Posterior cingulate gyrus (tissue), 11 donors: ENCODE measurements at places on chromosomes 16 and 17.

- DNase-seq, result no peak
These were observed 8.3 kb downstream of the WFDC1 start for GRCh38 chr16:84303023-84303422.

DNA sequence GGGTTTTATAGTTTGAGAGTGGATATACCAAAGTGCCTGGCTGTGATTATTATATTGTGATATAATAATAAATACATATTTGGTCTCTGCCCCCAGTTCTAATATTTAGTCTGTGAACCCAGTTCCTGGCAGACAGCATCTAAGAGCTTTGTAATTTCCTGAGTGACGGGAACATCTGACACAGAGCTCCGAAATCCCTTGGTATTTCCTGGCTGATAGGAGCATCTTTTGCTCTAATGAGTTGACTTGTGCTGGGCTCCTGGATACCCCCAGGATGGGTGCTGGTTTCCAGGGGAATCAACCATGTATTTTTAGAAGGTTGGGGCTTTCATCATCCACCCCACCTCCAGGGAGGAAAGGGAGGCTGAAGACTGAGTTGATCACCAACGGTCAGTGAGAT is 187.3 kb downstream of the CDH13 start:
- DNase-seq, result no peak

GRCh38 chr17:41539071-41539492 is 11.0 kb upstream of the KRT19 start:
- DNase-seq, result no peak

DNA sequence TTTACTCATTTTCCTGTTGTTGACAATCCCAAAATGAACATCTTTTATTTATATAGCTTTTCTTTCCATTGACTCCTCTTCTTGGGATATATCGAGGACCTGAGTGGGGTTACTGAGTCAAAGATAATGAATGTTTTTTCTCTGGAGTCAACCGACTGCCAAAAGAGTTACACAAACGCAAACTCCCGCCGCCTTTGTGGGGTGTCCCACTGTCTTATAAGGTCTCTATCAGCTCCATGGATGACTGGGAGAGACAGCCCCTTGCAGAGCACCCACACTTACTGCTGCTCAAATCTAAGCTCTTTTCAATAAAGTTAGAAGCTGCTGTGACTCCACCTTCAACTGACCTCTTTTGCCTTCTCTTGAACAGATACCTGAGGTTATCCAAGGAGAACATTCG is 25.2 kb downstream of the C16orf78 start:
- DNase-seq, result no peak

- no peak for DNase-seq
These were observed 2.6 kb downstream of the CRYM start for GRCh38 chr16:21275529-21275928.
